ENCODE measurements at places on chromosomes 12 and 14. TPM values are rescaled to one million over a fixed set of nuclear protein-coding genes. Genes with fewer than 3 reads are reported as not detected.

DNA sequence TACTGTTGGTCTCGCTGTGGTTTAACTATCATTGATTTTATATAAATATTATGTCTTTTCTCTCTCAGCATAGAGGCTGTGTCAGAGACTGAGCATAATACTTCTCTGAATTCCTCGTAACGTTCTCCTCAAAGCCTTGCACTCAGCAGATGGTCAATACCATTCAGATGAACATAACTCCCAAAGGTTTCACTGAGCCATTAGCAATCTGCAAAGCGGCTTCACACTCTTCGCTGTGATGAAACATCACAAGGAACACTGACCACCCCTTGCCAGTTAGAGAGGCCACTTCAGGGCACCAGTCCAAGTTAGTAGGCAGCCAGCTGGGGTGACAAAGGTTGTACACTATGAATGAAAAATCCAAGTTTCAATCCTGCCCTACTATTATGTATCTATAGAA, 30.1 kb upstream of the STON2 start:
- no peak overlapping the region for H3K4me3 ChIP-seq
- H3K36me3 ChIP-seq, result no peaks in the 10 kb centered on the region
- no peak overlapping the region for H3K27ac ChIP-seq
- no peak for DNase-seq
- peaks cover 2% of the 10 kb centered on the region for H3K4me1 ChIP-seq
- H3K27me3 ChIP-seq, result peaks cover 18% of the 10 kb centered on the region

DNA sequence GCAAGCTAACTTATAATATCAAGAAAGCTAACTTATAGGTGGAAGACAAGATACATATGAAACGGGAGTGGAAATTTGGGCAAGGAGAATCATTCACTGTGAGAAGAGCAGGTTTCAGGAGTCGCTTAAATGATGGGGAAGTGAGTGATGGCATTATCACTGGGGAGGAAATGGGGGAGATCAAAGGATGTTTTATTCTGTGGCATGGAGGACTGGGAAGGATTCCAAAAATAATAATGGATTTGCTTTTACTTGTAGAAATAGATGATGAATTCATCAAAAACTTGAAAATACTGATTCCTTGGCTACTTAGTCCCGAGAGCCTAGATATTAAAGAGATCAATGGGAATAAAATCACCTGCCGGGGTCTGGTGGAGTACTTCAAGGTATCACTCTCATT, 47.8 kb downstream of the SAV1 start:
- DNase-seq, result no peak
- no peaks in the 10 kb centered on the region for H3K27me3 ChIP-seq
- no peak overlapping the region for H3K4me3 ChIP-seq
- no peak overlapping the region for H3K27ac ChIP-seq

Gene UNC79
- total RNA-seq, result 0.10 TPM

GRCh38 chr14:63939006-63939270, 86.1 kb downstream of the SYNE2 start:
- no peak overlapping the region for H3K27ac ChIP-seq
- no peaks in the 10 kb centered on the region for H3K27me3 ChIP-seq
- no peak overlapping the region for H3K4me3 ChIP-seq
- H3K36me3 ChIP-seq, result peaks cover 4% of the 10 kb centered on the region
- no peak for DNase-seq

DNA sequence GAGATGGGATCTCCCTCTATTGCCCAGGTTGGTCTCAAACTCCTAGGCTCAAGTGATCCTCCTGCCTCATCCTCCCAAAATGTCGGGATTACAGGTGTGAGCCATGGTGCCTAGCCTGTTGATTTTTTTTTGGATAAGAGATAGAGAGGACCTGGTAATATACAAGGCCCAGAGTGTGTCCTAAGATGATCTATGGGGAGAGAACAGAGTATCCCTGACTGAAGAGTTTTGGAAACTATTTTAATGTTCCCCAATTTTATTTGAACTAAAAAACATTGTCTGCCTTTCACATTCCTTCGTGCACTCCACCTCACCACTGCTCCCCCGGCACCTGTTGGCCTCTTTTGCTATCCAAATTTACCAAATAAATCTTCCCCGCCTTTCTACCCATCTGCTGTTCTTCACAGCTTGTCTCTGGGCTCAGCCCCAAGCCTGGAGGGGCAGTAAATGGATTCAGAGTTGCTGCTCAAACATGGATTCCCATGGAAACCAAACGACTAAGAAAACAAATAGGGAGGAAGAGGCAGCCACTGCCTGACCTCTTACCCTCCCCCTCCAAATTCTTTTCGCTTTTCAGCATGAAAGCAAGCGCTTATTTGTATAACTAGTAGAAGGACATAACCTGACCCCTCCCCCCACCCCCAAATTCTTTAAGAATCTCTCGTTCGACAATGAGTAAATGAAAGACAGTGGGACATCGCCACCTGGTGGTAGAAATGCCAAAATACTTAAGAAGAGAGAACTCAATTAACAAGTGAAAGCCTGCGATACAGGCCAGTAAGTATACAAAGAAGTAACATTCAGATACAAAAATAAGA, 22.6 kb downstream of the OR10G3 start:
- DNase-seq, result peak; percentile 83
- no peaks in the 10 kb centered on the region for H3K36me3 ChIP-seq
- peaks cover 5% of the 10 kb centered on the region for H3K4me1 ChIP-seq
- H3K4me3 ChIP-seq, result peak overlapping the region; percentile 47

DNA sequence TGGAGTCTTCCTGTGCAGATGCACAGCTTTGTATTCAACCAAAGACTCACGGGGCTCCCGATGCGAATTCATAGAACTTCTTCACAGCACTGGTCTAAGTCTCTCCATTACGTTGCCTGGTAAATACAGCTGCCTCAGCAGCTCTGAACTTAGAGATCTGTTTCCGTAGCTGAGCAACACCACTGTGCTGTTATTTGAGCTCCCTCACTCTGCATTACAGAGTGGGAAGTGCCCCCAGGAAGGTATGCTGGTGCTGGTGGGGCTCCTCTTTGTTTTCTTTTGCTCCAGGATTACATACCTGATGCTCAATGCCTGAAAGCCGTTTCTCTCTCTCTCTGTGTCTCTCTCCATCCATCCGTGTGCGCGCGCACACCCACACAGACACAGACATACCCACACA, 227.5 kb upstream of the RMST start:
- no peaks in the 10 kb centered on the region for H3K36me3 ChIP-seq
- DNase-seq, result no peak
- no peaks in the 10 kb centered on the region for H3K4me1 ChIP-seq
- H3K27me3 ChIP-seq, result no peaks in the 10 kb centered on the region
- no peak overlapping the region for H3K4me3 ChIP-seq
- H3K27ac ChIP-seq, result no peak overlapping the region

DNA sequence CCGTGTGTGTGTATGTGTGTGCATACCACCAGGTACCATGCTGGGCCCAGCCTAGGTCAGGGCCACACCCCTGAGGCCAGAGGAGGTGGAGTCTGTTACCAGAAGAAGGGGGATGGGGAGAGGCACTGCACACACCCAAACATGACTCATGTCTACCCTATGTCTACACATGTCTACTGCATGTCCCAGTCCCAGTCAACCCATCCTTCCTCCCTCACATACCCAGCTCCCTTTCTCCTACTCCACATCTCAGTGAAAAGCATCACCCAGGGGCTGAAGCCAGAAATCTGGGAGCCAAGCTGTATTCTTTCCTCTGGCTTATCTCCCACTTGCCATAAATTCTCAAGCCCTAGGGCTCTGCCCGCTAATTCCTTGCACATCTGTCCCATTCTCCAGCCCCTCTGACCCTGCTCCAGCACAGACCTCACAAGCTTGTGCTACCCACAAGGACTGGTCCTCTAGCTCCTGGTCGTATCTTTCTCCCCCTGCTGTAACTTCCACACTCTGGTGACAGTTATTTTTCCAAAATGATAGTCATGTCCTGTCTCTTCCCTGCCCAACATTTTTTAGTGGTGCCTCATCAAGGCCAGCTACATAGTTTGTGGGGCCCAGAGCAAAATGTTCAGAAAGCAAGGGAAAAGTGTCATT, 18.0 kb upstream of the APPL2 start:
- DNase-seq, result no peak
- H3K4me3 ChIP-seq, result peak overlapping the region; percentile 47
- no peaks in the 10 kb centered on the region for H3K27me3 ChIP-seq
- no peaks in the 10 kb centered on the region for H3K36me3 ChIP-seq
- H3K4me1 ChIP-seq, result peaks cover 32% of the 10 kb centered on the region

Gene KRT76
- total RNA-seq, result not detected

DNA sequence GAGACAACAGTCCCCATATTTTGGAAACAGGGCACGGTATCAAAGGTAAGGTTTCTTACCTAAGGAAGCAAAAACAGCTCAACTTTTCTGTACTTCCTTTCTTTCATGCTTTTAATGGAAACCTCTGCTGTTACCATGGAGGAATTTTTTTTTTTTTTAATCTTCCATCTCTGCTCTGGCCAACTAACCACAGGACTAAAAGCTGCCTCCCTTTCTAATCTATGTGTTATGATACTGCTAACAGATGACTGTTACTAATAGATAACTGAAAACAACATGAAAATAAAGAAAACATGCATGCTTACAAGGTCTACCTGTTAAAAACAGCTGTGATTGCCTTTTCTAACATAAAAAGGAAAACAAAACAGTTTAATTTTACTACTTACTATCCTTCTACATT, 168.4 kb downstream of the SOX5 start:
- no peaks in the 10 kb centered on the region for H3K4me1 ChIP-seq
- no peak overlapping the region for H3K4me3 ChIP-seq
- H3K36me3 ChIP-seq, result no peaks in the 10 kb centered on the region
- no peaks in the 10 kb centered on the region for H3K27me3 ChIP-seq

DNA sequence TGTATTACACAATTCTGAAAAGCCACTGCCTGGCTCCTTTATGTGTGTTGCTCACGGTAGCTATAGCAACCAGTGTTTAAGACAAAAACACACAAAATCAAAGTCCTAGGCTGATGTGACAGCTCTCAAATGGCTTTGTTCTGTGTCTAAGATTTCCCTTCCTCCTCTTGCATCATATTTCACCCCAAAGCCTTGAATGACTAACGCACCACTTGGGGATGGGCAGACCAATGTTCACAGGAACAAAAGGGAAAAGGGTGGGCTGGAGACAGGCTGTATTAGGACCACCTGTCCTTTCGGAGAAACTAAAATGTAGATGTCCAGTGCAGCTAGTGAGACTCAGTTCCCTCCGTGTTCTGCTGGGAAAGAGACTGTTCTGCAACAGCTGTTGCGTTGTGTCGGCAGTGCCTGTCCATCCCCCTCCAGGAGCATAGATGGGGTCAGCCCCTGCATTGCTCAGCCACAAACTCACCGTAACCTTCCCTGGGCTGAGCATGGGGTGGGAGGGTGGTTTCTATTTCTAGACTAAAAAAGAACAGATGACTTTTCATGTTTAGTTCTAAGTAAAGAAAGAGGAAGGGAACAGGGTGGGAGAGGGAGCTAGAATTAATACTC, 26.8 kb upstream of the DAAM1 start:
- no peaks in the 10 kb centered on the region for H3K27me3 ChIP-seq
- no peak overlapping the region for H3K27ac ChIP-seq
- no peak overlapping the region for H3K4me3 ChIP-seq
- peak; percentile 10 for DNase-seq
- no peaks in the 10 kb centered on the region for H3K36me3 ChIP-seq

- no peak overlapping the region for H3K27ac ChIP-seq
- no peaks in the 10 kb centered on the region for H3K27me3 ChIP-seq
- H3K36me3 ChIP-seq, result no peaks in the 10 kb centered on the region
- H3K4me1 ChIP-seq, result no peaks in the 10 kb centered on the region
- no peak for DNase-seq
- H3K4me3 ChIP-seq, result no peak overlapping the region
Measured at GRCh38 chr14:31219169-31219568, 11.6 kb upstream of the HECTD1 start.

Gene TMEM132C
- not detected for total RNA-seq

DNA sequence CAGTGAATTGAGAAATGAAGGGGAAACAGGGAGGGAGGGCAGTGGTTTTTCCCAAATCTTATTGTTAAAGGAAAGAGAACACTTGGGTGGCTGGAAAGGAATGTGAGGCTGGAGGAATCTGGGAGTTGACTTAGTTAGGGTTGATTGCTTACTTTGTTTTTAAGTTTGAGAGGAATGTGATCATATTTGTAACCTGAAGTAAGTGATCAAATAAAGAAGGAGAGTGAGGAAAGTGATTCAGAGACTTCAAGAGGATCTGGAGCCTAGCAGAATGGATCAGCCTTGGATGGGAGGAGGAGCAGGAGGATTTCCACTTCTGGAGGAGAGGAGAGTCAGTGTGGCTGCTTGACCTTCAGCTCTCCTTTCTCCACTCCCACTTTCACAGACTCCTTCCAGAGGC, 6.0 kb upstream of the LRP6 start:
- H3K27me3 ChIP-seq, result no peaks in the 10 kb centered on the region
- no peak overlapping the region for H3K4me3 ChIP-seq
- peaks cover 14% of the 10 kb centered on the region for H3K4me1 ChIP-seq
- no peaks in the 10 kb centered on the region for H3K36me3 ChIP-seq
- no peak overlapping the region for H3K27ac ChIP-seq
- no peak for DNase-seq

DNA sequence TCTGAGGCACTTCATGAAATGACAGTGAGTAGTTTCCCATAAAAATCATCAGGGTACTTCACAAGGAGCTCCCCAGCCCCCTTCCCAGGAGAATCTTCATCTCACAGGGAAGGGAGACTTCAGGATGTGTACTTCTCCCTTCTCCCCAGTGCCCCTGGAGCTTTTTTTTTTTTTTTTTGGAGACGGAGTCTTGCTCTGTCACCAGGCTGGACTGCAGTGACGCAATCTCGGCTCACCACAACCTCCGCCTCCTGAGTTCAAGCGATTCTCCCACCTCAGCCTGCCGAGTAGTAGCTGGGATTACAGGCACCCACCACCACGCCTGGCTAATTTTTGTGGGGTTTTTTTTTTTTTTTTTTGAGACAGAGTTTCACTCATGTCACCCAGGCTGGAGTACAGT, 10.4 kb downstream of the ITPK1 start:
- no peak overlapping the region for H3K27ac ChIP-seq
- H3K36me3 ChIP-seq, result no peaks in the 10 kb centered on the region
- no peaks in the 10 kb centered on the region for H3K27me3 ChIP-seq
- peaks cover 24% of the 10 kb centered on the region for H3K4me1 ChIP-seq
- no peak for DNase-seq

Gene CFAP54
- 0.25 TPM for total RNA-seq

DNA sequence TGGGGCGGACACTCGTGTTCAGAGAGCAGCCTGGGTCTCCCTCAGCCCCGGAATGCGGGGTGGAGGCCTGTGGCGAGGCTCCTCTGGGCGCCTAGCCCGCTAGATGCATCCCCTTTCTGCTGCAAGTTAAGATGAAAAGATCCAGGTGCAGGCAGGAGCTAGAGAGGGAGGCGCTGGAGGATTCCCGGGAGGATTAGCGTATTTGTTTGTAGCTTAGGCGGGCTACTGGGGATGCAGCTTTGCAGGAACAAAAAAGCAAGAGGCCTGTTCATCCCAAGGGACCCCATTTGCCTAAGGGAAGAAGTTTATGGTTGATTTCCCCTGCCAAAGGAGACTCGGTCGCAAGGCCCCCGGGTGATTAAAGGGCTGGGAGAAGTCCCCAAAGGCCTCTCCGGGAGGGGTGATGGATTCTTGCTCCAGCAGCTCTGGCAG, 824 bp downstream of the CCDC177 start:
- H3K27ac ChIP-seq, result no peak overlapping the region
- no peaks in the 10 kb centered on the region for H3K4me1 ChIP-seq
- no peaks in the 10 kb centered on the region for H3K27me3 ChIP-seq
- no peak for DNase-seq
- H3K4me3 ChIP-seq, result no peak overlapping the region

All from HCT116 (cell line).